ENCODE measurements at places on chromosomes 1 and 21. TPM values are rescaled to one million over a fixed set of nuclear protein-coding genes. Genes with fewer than 3 reads are reported as not detected.

The TMPRSS3 gene
- 6.0 TPM for total RNA-seq

DNA sequence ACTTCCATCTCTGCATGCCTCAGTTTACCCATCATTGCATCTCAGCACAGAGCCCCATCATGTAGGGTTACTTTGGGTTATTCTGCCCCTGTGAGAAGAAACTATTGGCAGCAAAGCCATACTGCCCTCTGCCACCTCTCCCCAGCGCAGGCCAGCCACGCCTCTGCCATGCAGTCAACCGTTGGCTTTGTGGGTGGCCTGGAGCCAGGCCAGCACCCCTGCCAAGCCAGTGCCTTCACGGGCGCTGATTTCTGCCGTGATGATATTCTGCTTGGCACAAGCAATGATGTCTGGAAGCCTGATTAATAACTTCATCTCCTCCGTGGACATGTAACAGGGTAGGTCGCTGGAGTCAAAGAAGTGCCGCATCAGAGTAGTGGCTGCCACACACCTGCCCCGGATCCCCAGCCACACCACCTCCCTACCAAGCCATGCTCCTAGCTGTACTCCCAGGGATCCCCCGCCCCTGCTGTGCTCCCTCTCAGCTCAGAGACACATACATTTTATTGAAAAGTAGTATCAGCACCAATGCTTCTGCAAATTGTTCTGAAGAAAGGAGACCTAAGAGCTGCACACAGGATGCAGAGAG, 15.0 kb upstream of the CEP85 start:
- DNase-seq: no peak

The HES5 gene
- total RNA-seq: 0.54 TPM

DNA sequence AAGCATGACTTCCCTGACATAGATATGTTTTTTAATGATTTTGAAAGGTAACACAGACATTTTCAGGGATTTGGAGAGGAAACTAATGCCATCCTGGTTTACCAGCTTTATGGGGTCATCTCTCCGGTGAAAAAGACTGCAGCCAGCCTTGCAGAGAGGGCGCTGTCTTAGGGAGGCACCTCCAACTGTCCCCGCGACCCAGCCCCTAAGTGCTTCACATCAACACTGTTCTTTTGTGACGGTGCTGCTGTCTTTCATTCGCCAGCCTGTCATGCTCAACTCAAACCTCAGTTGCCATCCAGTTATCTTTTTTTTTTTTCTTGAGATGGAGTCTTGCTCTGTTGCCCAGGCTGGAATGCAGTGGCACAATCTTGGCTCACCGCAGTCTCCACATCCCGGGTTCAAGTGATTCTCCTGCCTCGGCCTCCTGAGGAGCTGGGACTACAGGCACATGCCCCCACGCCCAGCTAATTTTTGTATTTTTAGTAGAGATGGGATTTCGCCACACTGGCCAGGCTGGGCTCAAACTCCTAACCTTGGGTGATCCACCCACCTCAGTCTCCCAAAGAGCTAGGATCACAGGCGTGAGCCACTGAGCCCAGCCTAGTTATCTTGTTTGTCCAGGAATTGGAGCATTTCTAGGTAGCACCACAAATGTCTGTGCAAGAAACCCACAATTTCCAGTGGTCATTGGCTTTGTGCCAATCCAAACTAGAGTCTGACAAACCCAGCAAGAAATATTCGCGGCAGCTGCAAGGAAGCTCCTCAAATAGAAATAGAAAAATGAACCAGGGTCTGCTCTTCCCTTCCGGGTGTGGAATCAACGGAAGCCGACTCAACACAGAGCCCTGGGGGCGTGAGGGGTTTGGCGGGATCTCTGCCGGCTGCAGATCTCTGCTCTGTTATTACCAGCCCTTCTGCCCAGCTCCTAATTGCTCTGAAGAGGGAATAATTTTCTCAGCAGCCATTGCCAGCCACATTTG, 24.2 kb downstream of the PDE9A start:
- peak; percentile 29 for DNase-seq

DNA sequence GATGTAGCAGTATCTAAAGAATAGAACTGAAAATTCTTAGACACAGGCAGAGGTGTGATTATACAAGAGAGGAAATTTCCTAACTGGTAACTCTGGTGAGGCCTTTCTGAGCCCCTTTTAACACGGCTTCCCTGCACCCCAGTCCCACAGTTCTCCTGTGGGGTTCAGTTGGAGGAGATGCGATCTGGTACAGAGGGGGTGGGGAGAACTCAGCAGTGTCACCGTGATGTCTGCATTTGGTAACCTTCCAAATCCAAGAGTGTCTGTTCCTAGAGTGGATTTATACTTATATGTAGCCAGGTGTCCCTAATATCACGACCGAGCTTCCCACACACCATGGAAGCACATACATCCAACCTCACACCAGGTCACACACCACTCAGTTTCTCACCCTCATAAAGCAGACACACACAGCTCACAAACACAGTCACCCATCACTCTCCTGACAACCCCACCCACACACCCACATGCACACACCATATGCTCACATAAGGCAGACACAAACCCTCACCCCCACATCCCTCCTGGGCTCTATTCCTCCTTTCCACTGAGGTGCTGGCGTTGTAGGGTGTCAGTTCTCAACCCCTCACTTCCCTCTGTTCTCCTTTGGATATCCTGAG, 48.5 kb downstream of the RHBG start:
- no peak for DNase-seq

- DNase-seq: no peak
These were observed 66.4 kb downstream of the LUZP1 start for GRCh38 chr1:23102289-23102688.
